Naive thymus-derived CD8-positive, alpha-beta T cell (primary cell): ENCODE measurements at places on chromosomes 3 and 15. TPM values are rescaled to one million over a fixed set of nuclear protein-coding genes. Genes with fewer than 3 reads are reported as not detected.

- H3K4me1 ChIP-seq, result peaks cover 44% of the 10 kb centered on the region
- no peak overlapping the region for H3K4me3 ChIP-seq
- H3K27ac ChIP-seq, result peak overlapping the region; percentile 31
- peak; percentile 6 for DNase-seq
These were observed 12.0 kb downstream of the MESD start for GRCh38 chr15:80977627-80978036.

DNA sequence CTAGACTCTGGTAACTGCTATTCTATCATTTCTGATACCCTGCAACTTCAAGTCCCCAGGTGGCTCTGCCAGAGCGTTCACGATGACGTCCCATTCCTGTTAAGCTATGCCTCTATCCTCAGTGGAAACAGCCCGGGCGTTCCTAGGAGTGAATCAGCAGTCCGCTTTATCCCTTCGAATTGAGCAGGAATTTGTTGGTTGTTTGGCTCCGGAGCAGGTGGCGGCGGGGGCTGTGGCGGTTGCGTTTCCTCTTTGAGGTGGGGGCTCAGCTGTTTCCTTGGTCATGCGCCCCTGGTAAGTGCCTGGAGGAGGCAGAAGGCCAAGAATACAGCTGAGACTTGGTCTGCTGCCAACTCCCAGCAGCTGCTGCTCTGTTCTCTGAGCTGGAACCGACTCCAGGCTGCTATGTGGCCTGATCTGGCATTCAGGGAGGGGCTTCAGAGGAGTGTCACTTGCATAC lies 25.2 kb downstream of the ARPP21 start:
- H3K27ac ChIP-seq, result no peak overlapping the region
- no peaks in the 10 kb centered on the region for H3K36me3 ChIP-seq

LIPH gene
- total RNA-seq, result not detected

- no peaks in the 10 kb centered on the region for H3K4me1 ChIP-seq
- no peaks in the 10 kb centered on the region for H3K27me3 ChIP-seq
- no peak within 1 kb of the TSS for H3K27ac ChIP-seq
- no peak within 1 kb of the TSS for H3K4me3 ChIP-seq
- H3K36me3 ChIP-seq, result no peaks in the 10 kb centered on the region
These were observed at the start of gene RBP2 for GRCh38 chr3:139476348-139476747. TSS of gene RBP2 (minus strand) at chr3:139476516. CDS start at chr3:139476459, 57 bp downstream.

DNA sequence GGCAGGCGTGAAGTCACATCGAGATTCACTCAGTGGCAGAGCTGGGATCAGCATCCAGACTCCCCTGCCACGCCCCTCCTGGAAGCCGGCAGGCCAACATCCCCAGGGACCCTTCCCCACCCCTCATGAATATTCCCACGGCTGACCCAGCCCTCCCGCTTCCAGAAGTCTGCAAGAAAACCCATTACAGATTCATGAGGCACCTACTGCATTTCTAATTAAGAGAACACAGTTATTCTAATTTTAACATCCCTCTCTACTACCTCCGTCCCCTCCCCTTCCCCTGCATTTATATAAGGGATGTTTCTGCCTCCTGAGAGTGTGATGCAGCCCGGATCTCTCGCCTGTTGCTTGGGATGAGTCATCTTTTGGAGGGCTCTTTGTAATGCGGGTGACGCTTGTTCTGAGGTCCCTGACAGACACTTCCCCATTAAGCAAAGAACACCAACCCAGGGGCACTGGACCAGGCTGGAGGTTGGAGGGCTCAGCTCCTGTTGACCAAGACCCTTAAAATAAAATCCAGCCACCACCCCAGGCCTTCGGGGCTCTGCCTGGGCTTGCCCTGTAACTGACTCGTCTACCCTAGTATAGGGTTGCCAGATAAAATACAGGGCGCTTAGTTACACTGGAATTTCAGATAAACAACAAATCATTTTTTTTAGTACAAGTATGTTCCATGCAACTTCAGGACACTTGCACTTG lies 118.7 kb downstream of the NUP210 start:
- H3K4me3 ChIP-seq, result no peak overlapping the region
- H3K27me3 ChIP-seq, result peaks cover 3% of the 10 kb centered on the region
- H3K4me1 ChIP-seq, result peaks cover 6% of the 10 kb centered on the region
- H3K27ac ChIP-seq, result no peak overlapping the region

TATDN2 gene
- 71.1 TPM for total RNA-seq
